ENCODE measurements at places on chromosomes 16 and 17. TPM values are rescaled to one million over a fixed set of nuclear protein-coding genes. Genes with fewer than 3 reads are reported as not detected.

GRCh38 chr16:5549802-5550201 is 452.2 kb upstream of the EEF2KMT start:
- peak; percentile 24 for DNase-seq

DNA sequence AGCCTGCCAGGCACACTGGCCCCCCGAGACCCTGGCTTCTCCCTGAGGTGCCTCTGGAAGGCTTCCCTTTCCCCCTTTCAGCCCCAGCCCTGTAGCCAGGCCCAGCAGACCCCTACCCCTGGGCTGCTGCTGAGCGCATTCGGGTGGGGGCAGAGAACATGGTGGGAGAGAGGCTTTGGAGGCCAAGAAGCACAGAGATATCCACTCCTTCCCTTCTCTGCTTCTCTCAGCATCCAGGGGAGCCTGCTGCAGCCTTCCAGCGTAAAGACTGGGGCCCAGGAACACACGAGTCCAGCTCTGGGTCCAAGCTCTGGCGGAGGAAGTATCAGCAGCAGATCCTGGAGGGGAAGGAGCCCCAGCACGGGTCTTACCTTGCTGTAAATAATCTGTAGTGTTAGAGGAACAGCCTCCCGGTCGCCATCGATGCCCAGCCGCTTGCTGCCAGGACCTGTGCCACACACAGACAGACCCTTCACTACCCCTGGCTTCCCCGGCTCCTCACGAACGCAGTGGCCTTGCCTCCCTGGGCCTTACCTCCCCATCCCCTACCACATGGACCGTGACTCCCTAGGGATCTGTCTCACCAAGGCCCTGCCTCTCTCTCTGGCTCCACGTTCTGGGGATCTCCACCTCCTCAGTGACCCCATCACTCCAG is 17.0 kb upstream of the PIK3R6 start:
- DNase-seq, result no peak

DNA sequence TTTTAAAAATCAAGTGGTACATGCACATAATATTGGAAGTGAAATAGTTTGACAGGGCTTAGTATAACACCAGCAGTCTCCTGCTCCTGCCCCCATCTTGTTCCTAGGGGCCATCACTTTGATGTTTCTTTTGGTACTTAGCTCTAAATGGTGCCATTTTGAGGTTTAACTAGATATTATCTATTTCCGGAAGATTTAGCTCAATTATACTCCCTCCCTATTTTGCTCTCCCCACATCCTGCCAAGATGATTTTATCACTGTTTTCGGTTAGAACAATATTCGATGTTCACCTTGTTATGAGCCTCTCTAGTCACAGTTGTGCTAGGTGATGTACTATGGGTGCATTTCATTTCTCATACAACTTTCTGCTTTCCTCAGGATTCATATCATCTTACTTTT is 20.0 kb upstream of the SLC35G3 start:
- no peak for DNase-seq

- DNase-seq, result no peak
Observed at GRCh38 chr17:78399693-78400144, 21.3 kb downstream of the PGS1 start.

Gene GUCY2D
- not detected for total RNA-seq

Gene CA7
- total RNA-seq, result not detected

DNA sequence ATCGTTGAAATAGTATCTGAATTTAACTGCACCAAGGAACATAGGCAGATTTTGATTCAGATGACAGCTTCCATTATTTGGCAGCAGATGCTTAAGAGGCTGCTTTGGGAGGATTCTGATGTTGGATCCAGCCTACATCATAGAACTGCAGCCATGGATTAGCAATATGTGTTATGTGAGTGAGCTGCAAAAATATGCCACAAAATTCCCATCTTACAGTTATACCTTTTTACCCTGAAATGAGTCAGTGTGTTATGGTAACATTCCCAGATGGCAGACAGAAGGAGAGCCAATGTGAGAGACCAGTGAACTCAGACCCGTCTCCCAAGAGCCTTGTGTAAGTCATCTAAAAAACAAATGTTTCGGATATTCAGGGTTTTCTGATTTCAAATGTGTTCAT is 206.1 kb downstream of the CDH13 start:
- no peak for DNase-seq

DNA sequence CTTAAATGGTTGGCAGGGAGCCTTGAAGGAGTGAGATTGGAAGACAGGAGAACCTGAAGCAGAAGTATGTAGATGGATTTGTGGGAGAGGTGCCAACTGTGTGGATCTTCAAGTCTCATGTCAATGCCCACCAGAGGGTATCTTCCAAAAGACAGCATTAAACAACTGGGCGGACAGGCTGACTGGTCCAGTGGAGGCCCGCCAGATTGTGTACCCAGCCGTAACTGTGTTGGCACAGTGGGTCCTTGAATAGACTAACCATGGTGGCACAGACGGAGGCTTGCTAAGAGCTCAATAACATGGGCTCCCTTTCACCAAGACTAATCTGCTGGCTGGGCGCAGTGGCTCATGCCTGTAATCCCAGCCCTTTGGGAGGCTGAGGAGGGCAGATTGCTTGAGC is 24.2 kb upstream of the RBBP6 start:
- no peak for DNase-seq

DNA sequence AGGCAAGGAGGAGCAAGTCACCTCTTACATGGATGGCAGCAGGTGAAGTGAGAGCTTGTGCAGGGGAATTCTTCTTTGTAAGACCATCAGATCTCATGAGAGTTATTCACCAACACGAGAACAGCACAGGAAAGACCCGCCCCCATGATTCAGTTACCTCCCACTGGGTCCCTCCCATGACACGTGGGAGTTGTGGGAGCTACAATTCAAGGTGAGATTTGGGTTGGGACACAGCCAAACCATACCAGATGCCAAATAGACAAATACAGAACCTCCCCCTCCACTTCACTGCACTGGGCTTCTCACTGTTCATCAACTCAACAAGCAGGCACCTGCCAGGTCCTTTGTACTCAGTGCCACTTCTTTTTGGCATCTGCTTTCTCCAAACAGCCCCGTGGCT is 100.2 kb downstream of the WSCD1 start:
- no peak for DNase-seq

- DNase-seq, result no peak
Observed at GRCh38 chr17:37180376-37180775, 195.4 kb upstream of the C17orf78 start.

Gene CCL17
- not detected for total RNA-seq

DNA sequence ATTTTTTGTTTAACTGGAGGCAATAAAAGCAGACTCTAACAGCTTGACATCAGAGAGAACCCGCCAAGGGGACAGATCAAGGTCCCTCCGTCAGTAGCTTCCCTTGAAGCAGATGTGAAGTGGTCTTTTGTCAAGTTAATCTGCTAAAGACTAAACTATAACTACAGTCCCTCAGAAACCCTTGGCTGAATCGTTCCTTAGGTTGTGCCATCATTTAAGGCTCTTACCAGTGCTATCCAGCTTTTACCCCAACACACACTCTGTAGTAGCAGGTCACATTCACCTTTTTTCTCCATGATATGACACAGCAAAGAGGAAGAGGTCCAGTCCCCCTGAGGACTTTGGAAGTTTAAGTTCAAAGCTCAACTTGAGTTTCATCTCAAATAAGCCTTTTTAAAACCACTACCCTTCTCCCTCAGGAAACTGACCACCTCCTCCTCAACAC is 49.7 kb downstream of the ERN1 start:
- no peak for DNase-seq

- DNase-seq, result peak; percentile 40
Observed at GRCh38 chr17:57106107-57106835, 21.2 kb downstream of the AKAP1 start.

Gene ALOX12
- total RNA-seq, result not detected

DNA sequence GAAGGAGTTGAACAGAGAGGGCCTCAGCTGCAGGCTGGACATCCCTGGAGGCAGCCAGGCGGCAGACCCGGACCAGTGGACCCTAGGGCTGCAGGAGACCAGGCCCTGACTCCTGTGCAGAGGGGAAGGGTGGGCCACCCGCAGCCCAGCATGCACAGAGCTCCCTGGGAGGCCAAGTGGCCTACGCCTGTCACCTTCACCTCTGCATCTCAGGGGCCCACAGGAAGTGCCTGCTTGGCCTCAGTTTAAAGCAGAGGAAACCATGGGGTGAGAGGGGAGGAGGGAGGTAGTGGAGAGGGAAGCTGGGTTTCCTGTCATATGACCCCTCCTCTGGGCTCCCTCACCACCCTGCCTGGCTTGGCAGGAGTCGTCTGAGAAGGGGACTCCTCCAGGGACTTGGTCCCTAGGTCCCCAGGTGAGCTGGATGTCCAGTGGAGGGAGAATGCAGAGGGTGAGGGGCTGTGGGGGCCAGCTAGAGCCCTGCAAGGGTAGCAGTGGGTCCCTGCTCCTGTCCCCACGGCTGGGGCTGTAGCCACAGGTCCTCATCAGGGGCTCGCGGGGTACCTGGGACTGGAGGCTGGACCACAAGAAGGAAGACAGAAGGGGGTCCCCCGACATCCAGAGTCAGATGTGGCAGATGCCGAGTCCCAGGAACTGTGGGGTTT is at the start of gene TMC8:
Gene TMC8, plus strand, starts transcription at position 335 of the 665 bp plus-strand sequence. CDS start 818 bp downstream, outside the sequence.
- no peak for DNase-seq

Gene BEAN1
- not detected for total RNA-seq

Gene ABCC12
- total RNA-seq, result not detected

Gene KRT16
- total RNA-seq, result not detected

DNA sequence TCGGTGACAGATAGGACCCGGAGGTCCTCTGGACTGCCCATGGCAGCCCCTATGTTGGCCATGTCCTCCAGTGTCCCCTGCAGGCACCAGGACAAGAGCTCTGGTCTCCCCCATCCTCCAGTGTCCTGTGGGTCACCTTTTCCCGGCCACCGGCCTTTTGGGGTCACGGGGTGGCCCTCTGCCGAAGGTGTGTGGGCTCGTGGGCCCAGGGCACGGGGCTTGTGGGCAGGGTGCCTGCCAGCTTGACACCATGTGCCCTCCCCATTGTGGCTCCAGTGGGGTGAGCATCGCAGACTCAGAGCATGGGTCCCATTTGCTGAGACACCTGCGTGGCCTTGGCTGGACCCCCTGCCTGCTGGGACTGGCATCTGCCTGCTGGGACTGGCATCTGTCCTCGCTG is 18.1 kb downstream of the GSE1 start:
- no peak for DNase-seq

GRCh38 chr17:42129109-42129837 is 6.7 kb downstream of the HSPB9 start:
- DNase-seq, result no peak

DNA sequence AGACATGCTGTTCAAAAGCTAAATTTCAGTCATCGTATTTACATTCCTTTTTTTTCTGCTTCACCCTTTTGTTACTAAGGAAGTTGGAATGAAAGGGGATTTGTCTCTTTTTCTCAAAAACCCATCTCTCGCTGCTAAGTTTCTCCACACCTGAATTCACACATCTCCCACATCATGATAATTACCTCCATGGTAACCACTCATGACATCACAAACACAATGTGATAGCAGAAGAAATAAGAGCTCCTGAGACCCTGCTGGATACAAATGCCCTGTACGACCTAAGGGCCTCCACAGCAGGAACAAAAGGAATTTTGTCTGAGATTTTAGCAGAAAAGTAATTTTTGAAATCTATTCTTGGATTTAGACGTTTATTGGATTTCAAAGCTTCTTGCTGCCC is 82.6 kb upstream of the GNAO1 start:
- DNase-seq, result no peak

Gene CBX4
- 26.2 TPM for total RNA-seq

DNA sequence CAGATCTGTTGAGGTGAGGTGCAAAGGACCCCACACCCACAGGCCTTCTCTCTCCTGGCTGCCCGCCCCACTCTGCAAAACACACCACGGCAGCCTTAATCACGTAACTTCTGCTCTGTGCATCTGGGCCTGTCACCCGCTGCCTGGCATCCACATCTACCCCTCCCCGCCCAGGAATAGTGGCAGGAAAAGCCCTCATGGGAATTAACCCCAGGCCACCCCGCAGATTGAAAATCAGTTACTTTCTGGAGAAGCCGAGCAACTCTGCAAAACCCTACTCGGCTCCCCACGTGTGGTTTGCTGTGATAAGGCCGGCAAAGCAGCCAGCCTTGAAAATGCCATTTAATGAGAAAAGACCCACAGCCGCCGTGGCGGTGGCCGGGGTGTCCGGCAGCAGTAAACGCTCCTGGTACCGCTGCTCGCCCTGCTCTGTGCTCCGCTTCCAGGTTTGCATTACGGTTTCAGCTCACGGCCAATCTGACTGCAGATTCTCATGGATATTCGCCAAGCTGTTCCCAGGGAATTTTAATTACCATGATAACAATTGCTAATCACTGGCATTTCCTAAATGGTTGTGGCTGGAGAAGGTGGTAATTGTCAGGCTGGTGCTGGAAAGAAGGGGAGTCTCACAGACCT is 78.0 kb upstream of the DOC2B start:
- no peak for DNase-seq

Gene SCARF1
- total RNA-seq, result not detected

DNA sequence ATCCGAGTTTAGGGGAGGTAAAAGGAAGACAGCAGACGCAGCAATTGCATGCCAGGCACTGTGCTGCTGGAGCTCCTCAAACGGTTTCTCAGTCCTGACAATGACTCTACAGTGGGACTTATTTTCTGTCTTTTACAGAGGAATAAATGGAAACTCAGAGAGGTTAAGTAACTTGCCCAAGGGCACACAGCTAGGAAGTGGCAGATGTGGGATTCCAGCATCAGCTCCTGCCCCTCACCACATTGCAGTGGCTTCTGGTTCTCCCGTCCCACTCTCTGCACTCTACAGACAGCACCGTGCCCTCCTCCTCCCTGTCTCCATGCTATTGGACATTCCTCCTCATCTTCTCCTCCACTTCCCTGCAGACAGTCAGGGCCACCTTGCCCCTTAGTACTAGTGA is 74.2 kb upstream of the KSR1 start:
- no peak for DNase-seq

Gene TMEM238L
- not detected for total RNA-seq

DNA sequence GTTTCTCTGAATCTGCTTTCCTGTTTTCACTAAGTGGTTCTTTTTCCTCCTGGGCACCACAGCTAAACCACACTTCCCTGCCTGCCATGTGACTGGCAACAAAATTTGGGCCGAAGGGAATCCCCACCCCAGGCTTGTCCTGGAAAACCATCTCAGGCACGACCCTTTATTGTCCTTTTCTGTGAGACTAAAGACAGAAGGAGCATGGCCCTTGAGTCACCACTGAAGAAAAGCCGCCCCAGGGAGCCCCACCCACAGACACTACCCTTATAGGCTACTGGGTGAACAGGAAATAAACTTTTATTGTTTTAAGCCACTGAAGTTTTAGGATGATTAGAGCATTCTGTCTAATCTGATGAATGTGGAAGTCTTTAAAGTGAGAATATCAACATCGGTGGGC is 88.6 kb upstream of the BRD7 start:
- DNase-seq, result no peak

DNA sequence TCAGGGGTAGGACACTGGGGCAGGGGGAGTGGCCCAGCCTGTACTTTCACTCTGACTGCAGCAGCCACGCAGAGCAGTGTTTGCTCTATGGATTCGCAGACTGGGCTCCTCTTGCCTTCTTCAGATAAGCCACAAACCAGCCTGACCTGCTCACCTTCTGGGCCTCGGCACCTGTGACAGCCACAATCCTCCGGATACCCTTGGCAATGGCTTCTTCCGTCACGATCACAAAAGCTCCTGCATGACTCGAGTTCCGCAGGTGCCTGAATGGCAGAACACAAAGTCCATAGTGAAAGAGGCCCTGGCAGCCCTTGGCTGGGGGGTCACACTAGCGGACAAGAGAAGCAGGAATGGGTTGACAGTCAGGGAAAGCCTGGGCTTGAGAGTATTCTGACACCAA is 3.8 kb upstream of the EXOSC6 start:
- DNase-seq, result no peak

Measured in MG63 (cell line).